ENCODE measurements at places on chromosomes 7 and 10. TPM values are rescaled to one million over a fixed set of nuclear protein-coding genes. Genes with fewer than 3 reads are reported as not detected.

DNA sequence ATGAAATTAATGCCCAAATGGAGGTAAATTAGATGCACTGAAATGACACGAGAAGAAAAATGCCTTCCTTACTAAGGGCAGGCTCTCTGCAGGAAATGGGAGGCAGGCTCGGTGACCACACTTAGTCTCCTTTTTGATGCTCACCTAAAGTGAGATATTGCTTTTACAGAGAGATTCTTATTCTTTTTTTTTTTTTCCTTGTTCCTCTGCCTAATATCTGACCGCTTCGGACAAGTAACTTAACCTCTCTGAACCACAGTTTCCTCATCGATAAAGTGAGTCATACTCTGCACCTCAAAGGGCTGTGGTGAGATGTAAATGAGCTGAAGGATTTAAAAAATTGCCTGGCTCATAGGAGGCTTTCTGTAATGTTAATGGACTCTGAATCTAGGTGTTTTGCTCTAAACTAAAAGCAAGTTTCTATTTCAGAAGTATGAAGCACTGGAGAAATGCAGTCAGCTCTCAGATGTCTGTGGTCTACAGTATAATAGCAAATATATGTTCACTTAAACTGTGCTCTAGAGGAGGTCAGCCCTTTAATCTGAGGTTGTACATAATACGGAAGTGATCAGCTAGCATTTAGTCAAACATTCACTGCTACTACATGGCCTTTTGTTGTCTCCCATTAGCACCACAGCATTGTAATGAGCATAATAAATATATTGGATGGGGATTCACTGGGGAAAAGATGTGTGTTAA, 23.2 kb downstream of the NKX2-3 start:
- DNase-seq: no peak

Gene HOXA11
- total RNA-seq: not detected

- no peak for DNase-seq
These were observed 166.0 kb upstream of the SP4 start for GRCh38 chr7:21261627-21262594.

GRCh38 chr10:88526501-88527105, 56.5 kb downstream of the RNLS start:
- no peak for DNase-seq

GRCh38 chr10:85862771-85863170, 503.8 kb downstream of the GRID1 start:
- DNase-seq: no peak

- no peak for DNase-seq
These were observed 293.9 kb downstream of the TNS3 start for GRCh38 chr7:47288060-47288459.

- peak; percentile 78 for DNase-seq
These were observed 9.2 kb downstream of the PLAU start for GRCh38 chr10:73920089-73920488.

- DNase-seq: no peak
These were observed 57.3 kb upstream of the NRG3 start for GRCh38 chr10:81817596-81818170.

GRCh38 chr10:79084012-79084971, 15.5 kb downstream of the ZMIZ1 start:
- DNase-seq: peak; percentile 92

Gene RNF133
- 5.6 TPM for total RNA-seq

GRCh38 chr7:53205006-53205405, 169.6 kb downstream of the POM121L12 start:
- DNase-seq: no peak

GRCh38 chr7:43292384-43292783, 179.9 kb downstream of the HECW1 start:
- no peak for DNase-seq

Gene MGAM2
- total RNA-seq: 2.3 TPM

DNA sequence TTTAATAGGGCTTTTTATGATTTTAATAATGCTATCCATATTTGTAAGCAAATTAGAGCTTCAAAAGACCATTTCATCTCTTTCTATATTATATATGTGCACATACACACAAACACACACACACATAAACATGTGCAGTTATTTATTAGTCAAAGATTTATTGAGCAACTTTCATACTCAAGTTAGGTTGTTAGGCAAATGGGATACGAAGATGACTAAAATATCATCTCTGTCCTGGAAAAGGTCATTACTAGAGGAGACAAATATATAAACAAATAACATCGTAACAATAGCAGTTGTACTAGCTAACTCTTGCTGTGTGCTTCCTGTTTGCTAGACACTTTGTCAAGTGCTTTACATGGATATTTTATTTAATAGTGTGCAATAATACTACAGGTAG, 307.9 kb downstream of the SNX13 start:
- DNase-seq: no peak

Gene GPR146
- total RNA-seq: 43.6 TPM

DNA sequence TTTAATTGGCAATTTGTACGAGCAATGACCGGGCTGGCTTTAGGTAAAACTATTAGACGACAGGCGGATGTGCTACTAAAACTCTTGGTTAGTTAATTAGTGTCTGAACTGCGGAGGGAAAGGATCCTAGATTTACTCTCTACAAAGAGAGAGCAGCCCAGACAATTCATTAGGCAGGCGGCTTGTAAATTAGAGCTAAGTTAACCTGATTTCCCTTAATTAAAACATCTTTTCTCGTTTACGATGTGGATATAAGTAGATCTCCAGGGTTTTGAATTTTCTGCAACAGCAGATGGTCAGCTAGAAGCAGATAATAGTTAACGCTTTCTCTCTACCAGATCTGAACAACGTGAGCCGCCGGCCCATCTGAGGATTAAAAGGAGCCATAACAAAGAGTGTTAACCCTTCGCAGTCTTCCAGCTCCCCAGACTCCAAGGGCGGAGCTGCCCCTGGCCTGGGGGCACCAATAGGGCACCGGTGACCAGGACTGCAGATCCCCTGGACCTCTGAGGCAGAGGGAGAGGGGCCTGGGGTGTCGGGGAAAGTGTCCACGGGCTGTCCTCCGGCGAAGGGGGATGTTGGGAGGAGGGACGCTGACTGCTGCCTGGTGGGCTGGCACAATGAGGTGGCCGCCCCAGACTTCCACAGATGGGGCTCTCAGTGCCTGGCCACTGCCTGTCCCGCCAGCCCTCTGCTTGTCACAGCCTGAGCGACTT, 6.3 kb upstream of the UNCX start:
- no peak for DNase-seq

DNA sequence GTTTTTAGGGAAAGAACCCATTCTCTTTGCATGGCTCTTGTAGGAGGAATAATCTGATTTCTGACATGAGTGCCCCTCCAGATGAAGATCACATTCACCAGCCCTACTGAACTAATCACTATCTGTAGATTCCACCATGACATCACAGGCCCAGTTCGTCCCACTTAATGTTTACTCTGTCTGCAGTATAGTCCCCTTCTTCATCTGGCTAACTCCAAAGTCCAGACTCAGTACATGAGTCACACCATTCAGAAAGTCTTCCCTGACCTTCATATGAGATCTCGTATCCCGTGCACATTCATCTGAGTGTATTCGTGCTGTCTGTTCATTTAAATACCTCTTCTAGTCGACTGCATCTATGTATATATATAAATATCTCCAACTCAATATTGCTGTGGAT, 366.5 kb upstream of the AKR1E2 start:
- DNase-seq: no peak

GRCh38 chr10:129615381-129615780, 148.3 kb downstream of the MGMT start:
- no peak for DNase-seq

Gene ZNF467
- total RNA-seq: 5.9 TPM

Gene GBX1
- not detected for total RNA-seq

Gene GDF2
- not detected for total RNA-seq

Gene SEMA4G
- 2.2 TPM for total RNA-seq

Gene IFIT1
- total RNA-seq: 11.4 TPM

- DNase-seq: no peak
These were observed 73.1 kb downstream of the HTR7 start for GRCh38 chr10:90784771-90785170.

DNA sequence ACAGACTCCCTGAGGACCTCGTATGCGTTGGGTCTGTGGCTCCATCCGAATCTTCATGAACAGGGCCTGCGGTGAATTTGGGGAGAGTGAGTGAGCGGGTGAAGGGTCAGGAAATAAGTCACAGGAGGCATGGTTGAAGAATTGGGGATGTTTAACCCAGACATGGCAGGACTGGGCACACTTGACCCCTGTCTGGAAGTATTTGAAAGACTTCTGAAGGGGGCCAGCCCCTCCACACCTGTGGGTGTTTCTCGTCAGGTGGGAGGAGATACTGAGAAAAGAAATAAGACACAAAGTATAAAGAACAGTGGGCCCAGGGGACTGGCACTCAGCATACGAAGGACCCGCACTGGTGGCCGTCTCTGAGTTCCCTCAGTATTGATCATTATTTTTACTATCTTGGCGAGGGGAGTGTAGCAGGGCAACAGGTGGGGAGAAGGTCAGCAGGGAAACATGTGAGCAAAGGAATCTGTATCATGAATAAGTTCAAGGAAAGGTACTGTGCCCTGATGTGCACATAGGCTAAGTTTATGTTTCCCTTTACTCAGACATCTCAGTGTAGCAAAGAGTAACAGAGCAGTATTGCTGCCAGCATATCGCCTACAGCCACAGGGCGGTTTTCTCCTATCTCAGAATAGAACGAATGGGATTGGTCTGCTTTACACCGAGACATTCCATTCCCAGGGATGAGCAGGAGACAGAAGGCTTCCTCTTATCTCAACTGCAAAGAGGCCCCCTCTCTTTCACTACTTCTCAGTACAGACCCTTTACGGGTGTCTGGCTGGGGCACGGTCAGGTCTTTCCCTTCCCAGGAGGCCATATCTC, 38.2 kb upstream of the PFKFB3 start:
- no peak for DNase-seq

Gene RNF148
- total RNA-seq: 11.8 TPM

DNA sequence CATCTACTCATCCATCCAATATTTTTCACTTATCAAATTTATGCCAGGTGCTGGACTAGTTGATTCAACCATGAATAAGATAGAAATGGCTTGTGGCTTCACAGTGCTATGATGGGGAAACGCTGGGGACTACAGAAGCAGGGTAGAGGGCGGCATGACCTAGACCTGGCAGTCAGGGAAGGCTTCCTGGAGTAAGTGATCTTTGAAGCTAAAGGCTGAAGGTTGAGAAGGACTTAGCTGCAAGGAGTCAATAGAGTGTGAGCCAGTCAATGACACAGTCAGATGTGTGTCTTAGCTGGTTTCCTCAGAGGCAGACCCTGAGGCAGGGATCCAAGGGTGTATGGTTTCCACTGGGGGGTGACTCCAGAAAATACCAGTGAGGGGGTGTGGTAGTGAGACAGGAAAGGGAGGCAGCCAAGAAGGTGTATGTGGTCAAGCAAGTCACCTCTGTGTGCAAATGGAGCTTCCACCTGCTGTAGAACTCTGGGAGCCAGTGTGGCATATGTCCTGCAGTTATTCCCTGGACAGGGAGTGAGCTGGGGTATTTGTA, 10.3 kb downstream of the PRF1 start:
- DNase-seq: peak; percentile 7

Gene ELFN1
- 0.96 TPM for total RNA-seq

- DNase-seq: no peak
These were observed 14.6 kb downstream of the OTUD1 start for GRCh38 chr10:23453465-23453864.

Data from breast epithelium (tissue), 4 donors.